Occipital lobe (tissue), 3 donors: ENCODE measurements at places on chromosomes 12 and 14.

GRCh38 chr14:91417983-91418386 is 365 bp upstream of the CCDC88C start:
- no peak for DNase-seq

DNA sequence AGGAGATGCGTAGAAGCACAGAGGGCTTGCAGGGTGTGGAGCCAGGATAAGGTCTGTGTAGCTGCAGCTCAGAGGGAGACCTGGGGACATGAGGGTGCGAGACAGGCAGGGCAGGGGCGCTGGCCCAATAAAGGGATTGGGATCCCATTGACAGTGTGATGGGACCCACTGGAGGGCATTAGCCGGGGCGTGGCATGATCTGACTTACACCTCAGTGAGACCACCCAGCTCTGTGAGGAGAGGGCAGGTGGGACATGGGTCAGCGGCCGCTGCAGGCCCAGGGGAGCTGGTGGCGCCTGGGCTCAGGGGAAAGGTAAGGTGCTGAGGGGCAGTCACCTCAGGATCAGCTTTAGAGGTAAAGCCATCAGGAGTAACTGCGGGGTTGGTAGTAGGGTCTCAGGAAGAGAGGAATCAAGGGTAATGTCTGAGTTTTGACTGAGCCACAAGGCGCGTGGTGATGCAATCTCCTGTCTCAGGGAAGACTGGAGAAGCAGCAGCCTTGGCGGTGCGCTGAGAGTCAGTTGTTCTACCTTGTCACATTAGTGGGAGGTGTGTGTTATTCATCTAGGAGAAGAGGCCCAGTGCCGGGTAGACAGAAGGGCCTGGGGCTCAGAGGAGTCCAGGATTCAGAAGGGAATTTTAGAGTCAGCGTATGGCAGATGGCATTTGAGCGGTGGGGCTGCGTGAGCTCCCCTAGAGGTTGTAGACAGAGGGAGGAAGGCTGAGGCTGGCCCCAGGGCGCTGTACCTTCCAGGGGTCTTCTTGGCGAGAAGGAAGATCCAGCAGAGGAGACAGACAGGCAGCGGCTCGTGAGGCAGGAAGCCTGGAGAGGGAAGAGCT is 30.8 kb upstream of the BDKRB2 start:
- DNase-seq = no peak

- DNase-seq = no peak
Observed at GRCh38 chr14:69780092-69780491, 13.2 kb downstream of the SRSF5 start.

- DNase-seq = no peak
Observed at GRCh38 chr12:106657488-106657887, 74.7 kb downstream of the RFX4 start.

GRCh38 chr12:7160183-7160582 is 29.3 kb upstream of the PEX5 start:
- no peak for DNase-seq

DNA sequence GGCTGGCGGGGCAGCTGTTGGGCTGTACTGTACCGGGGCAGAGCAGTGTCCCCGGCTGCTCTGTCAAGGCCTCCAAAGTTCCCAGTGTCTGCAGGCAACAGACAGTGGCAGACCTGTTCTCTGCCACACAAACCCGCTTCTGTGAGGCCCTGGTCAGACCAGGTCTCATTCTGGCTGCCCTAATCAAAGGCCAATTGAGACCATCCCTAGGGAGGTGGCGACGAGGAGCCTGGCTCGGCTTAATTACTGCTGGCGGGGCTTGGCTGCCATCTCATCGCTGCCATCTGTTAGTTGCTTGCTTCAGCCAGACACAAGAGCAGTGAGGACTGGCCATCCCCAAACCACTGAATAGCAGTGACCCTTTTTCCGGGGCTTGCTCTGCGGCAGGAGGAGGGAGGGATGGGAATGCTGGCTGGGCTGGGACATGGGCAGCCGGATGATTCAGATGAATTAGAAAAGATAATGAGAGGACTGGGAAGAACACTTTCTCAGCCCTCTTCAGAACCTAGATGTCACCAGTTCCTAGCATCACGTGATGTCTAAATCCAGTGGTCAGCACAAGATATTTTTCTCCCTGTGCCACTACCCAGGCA is 24.5 kb downstream of the ERG28 start:
- DNase-seq = no peak

- DNase-seq = no peak
Observed at GRCh38 chr12:12996209-12996608, 3.9 kb downstream of the HEBP1 start.

GRCh38 chr12:71873821-71874220 is 34.3 kb downstream of the TBC1D15 start:
- no peak for DNase-seq

DNA sequence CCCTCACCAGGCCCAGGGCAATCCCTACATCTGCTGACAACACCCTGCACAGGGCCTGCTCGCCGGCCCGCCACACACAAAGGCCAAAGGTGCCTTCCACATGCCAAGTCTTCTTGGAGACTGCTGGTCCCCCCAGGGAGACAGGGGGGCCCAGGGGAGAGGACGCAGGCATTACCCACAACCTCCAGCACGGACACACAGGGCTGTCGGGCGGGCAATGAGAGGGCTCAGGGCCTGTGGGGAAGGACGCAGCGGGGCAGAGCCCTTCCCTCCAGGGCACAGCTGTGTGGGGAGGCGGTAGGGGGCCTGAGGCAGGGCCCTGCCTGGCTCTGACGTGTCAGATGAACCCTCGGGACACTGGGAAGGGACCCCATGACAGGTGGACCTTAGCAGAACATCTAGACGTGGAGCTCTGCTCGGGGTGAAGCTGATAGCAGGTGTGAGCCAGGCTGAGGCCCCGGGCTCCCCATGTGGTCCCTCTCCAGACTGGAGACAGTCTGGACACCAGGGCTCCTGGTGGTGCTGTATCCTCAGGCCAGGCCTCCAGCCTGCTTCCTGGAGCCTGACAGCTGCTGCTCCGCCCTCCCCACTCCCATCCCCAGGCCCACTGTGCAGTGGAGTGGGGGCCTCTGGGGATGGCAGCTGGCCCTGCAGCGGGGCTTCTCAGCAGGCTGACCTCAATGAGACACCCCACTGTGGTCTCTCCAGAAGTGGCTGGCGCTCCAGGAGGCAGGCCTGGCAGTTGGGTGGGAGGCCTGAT is 31.6 kb upstream of the NUDT14 start:
- no peak for DNase-seq

DNA sequence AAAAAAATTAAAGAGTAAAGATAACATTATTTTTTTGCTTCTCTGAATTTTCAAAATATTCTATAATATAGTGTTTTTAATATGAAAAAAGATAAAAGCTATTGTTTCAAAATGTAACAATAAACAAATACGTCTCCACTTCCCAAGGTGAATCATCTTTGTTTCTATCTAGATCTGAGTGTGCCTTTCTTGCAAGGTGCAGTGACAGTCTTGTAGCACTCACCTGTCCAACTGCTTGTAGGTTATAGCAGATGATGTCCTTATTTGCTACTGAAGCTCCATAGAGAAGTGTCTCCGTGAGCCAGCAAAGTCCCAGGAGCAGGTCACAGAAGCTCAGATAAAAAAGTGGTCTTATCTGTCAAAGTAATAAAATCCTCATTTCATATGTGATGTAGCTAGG is 21.4 kb downstream of the TMEM116 start:
- DNase-seq = no peak

DNA sequence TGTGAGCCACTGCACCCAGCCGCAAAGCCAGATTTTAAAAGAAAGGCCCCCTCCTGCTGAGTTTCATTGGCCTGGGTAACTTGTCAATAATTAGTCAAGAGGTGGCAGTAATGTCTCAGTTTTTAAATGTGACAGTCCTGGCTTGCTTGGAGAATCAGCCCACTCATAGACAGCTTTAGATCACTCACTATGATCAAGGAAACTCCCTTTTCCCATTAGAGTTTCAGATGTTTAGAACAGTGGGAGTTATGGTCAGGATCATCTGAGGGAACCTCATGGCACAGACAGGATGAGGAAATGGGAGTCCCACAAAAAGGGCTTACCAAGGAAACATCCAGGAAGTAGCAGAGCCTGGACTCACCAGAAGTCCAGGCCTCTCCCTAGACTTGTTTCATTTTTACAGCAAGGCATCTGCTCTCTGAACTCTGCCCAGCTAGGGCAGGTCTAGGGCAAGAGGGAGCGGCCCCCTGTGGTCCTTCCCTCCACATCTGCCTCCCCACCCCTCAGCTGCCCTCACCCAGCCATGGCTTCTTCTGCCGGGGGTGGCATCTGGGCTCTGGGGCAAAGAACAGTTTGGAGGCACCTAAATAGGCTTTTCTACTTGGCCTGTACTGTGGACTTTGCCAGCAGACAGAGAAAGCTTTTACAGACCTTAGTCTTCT is 11.2 kb downstream of the BCL2L14 start:
- DNase-seq = no peak

DNA sequence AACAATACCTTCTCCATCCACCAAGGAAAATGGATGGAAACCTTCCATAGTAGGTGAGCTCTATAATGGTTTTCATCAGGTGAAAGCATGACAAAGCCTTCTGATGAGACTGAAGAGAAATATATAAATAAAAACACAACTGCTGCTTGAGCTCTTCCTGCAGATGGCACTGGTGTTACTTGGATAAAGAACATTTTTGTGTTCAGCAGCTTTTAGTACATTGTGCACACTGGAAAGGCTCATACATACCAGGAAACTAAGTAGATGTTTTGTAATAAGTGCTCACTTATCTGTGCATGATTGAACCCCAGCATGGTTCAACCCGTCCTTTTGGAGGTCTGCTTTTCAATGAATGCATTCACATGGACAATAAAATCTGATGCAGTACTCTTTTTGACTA is 357.3 kb upstream of the MIS18BP1 start:
- DNase-seq = no peak

DNA sequence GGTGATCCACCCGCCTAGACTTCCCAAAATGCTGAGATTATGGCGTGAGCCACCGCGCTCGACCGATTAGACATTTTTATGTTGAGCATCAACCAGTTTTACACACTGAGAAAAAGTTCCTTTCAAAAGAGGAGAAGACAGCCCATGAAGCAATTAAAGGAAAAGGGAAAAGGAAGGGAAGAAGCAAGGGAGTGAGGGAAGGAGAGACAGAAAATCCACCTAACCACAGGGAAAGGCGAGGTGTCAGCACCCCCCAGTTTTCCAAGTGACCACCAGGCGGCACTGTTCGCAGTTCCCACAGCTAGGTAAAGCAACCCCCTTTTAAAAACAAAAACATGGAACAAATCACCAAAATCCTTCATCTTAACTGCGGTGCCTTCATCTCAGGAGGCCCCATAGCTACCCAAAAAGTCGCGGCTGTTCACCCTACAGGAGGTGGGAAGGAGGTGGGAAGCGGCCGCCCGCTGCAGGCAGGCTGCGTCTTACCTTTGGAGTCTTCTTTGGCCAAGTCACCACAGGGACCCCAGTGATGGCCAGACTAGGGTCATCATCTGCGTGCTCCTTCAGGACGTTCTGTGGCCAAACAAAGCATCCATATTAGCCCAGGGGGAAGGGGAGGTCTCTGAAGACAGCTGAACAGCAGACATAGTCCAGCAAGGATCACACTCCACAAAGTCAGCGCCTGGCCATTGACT is 86.6 kb downstream of the KDM2B start:
- DNase-seq = no peak

- no peak for DNase-seq
Observed at GRCh38 chr14:64235652-64236640, 58.2 kb downstream of the ESR2 start.
